CD4-positive, alpha-beta T cell (primary cell): ENCODE measurements at places on chromosomes 1 and 21. TPM values are rescaled to one million over a fixed set of nuclear protein-coding genes. Genes with fewer than 3 reads are reported as not detected.

- DNase-seq, result no peak
- H3K4me1 ChIP-seq, result no peaks in the 10 kb centered on the region
- no peaks in the 10 kb centered on the region for H3K36me3 ChIP-seq
- no peak overlapping the region for H3K4me3 ChIP-seq
- peaks cover 2% of the 10 kb centered on the region for H3K27me3 ChIP-seq
Observed at GRCh38 chr1:162303004-162303344, 73.7 kb downstream of the SPATA46 start.

- no peak for DNase-seq
- H3K4me3 ChIP-seq, result no peak overlapping the region
- H3K36me3 ChIP-seq, result no peaks in the 10 kb centered on the region
- H3K27ac ChIP-seq, result no peak overlapping the region
- no peaks in the 10 kb centered on the region for H3K4me1 ChIP-seq
Observed at GRCh38 chr1:187257476-187257875, 428.7 kb downstream of the PLA2G4A start.

GRCh38 chr21:42373196-42373907 is 7.0 kb upstream of the TFF1 start:
- H3K27me3 ChIP-seq, result no peaks in the 10 kb centered on the region
- H3K4me3 ChIP-seq, result no peak overlapping the region
- peaks cover 6% of the 10 kb centered on the region for H3K4me1 ChIP-seq
- H3K27ac ChIP-seq, result no peak overlapping the region
- no peak for DNase-seq

GRCh38 chr1:17148950-17149608 is 29.8 kb upstream of the PADI2 start:
- H3K27ac ChIP-seq, result no peak overlapping the region
- H3K36me3 ChIP-seq, result no peaks in the 10 kb centered on the region
- no peaks in the 10 kb centered on the region for H3K4me1 ChIP-seq
- H3K27me3 ChIP-seq, result peaks cover 19% of the 10 kb centered on the region

GRCh38 chr1:98102345-98103030 is 181.7 kb upstream of the DPYD start:
- H3K36me3 ChIP-seq, result no peaks in the 10 kb centered on the region
- no peaks in the 10 kb centered on the region for H3K27me3 ChIP-seq
- DNase-seq, result no peak

DNA sequence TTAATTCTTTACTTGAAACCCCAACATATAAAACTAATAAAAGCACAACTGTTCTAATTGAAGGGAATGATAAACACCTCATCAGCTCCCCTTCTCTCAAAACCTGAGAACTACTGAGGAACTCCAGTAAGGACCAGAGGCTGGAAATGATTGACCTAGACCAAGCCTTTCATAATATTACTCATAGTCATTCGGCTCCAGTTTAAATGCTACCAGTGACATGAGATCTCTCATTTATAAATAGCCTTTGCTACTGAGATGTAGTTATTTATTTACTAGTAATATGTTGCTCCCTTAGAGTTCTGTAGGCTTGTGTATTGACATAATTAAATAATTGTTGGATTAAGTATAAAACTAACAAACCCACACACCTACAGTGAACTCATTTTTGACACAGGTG is 209.8 kb upstream of the PRMT6 start:
- no peak for DNase-seq
- no peak overlapping the region for H3K27ac ChIP-seq
- no peaks in the 10 kb centered on the region for H3K36me3 ChIP-seq
- H3K27me3 ChIP-seq, result no peaks in the 10 kb centered on the region

GRCh38 chr1:51526248-51526647 is 7.2 kb upstream of the EPS15 start:
- no peaks in the 10 kb centered on the region for H3K4me1 ChIP-seq
- no peaks in the 10 kb centered on the region for H3K27me3 ChIP-seq
- H3K36me3 ChIP-seq, result no peaks in the 10 kb centered on the region
- H3K4me3 ChIP-seq, result no peak overlapping the region
- no peak for DNase-seq

GRCh38 chr1:53732409-53732808 is 6.6 kb downstream of the GLIS1 start:
- no peaks in the 10 kb centered on the region for H3K4me1 ChIP-seq
- H3K27me3 ChIP-seq, result peaks cover 12% of the 10 kb centered on the region
- DNase-seq, result no peak
- no peak overlapping the region for H3K4me3 ChIP-seq

DNA sequence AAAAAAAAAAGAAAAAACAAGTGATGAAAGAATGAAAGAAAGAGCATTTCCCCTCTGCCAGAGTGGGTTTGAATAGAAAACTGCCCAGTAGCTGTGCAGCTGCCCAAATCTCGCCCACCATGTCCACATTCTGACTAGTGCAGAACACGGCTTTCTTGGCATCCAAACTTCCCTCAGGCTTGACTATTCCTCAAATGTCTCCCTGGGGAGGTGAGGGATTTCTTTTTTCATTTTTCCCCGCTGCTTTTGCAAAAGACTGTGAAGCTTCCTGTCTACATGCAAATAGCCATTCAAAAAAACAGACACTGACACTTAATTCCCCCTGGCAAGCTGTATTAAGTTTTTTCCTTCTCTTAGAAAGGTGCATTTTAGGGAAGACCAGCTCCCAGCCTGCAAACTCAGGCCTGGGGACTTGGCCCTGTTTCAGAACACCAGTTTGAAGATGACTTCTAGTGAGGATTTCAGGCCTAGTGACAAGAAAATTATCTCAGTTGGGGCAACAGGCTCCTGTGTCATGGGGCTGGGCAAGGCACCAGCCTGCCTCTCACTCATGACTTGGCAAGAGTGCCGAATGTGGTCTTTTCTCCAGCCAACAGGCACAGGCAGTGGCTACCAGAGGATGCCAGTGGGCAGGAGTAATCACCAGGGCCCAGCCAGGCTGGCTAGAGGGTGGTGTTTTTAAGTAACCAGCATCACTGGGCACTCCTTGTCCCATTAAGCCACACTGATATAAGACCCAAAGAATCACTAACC is 178.1 kb upstream of the NFIA start:
- H3K27ac ChIP-seq, result no peak overlapping the region
- no peak for DNase-seq
- H3K27me3 ChIP-seq, result no peaks in the 10 kb centered on the region
- no peaks in the 10 kb centered on the region for H3K36me3 ChIP-seq

DNA sequence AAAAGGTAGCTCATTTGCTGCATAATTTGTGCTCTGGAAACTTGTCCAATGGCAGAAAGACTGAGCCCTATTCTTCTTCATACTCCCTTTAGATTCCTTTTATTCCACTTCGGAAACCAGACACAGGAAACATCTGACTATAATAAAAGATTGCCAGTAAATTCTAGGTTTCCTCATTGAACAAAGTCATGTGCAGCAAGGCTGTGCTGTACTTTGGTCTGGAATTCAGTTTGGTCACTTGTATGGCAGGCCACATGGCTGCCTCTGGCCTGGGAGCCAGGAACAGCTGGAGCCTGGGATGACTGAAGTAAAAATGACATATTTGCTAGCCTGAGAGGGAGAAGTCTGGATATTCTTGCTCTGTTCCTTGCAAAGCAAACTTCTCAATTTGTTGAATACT is 79.6 kb downstream of the ST3GAL3 start:
- H3K27me3 ChIP-seq, result no peaks in the 10 kb centered on the region
- no peak for DNase-seq
- no peak overlapping the region for H3K27ac ChIP-seq
- peaks cover 15% of the 10 kb centered on the region for H3K4me1 ChIP-seq
- H3K4me3 ChIP-seq, result no peak overlapping the region

- no peak overlapping the region for H3K4me3 ChIP-seq
- H3K27ac ChIP-seq, result no peak overlapping the region
- H3K27me3 ChIP-seq, result no peaks in the 10 kb centered on the region
- DNase-seq, result no peak
Observed at GRCh38 chr1:165898837-165899236, 71.4 kb downstream of the UCK2 start.

GRCh38 chr1:46656643-46657042 is 11.5 kb downstream of the ATPAF1 start:
- H3K4me1 ChIP-seq, result no peaks in the 10 kb centered on the region
- peaks cover 61% of the 10 kb centered on the region for H3K36me3 ChIP-seq
- no peak for DNase-seq
- H3K4me3 ChIP-seq, result no peak overlapping the region

GRCh38 chr1:159869607-159870006 is 7.2 kb upstream of the VSIG8 start:
- H3K27ac ChIP-seq, result no peak overlapping the region
- no peak for DNase-seq
- no peaks in the 10 kb centered on the region for H3K36me3 ChIP-seq
- H3K27me3 ChIP-seq, result no peaks in the 10 kb centered on the region
- H3K4me1 ChIP-seq, result peaks cover 6% of the 10 kb centered on the region

- H3K4me3 ChIP-seq, result no peak overlapping the region
- H3K27me3 ChIP-seq, result peaks cover 5% of the 10 kb centered on the region
- no peak overlapping the region for H3K27ac ChIP-seq
Observed at GRCh38 chr1:2999138-2999537, 22.1 kb upstream of the ACTRT2 start.

- H3K4me1 ChIP-seq, result no peaks in the 10 kb centered on the region
- no peak overlapping the region for H3K27ac ChIP-seq
- no peak overlapping the region for H3K4me3 ChIP-seq
- no peaks in the 10 kb centered on the region for H3K27me3 ChIP-seq
Observed at GRCh38 chr21:17679002-17679600, 66.4 kb upstream of the BTG3 start.

GRCh38 chr1:151009206-151009587 is 948 bp downstream of the PRUNE1 start:
- peak overlapping the region; percentile 82 for H3K4me3 ChIP-seq
- peaks cover 79% of the 10 kb centered on the region for H3K4me1 ChIP-seq
- no peak for DNase-seq
- H3K27me3 ChIP-seq, result no peaks in the 10 kb centered on the region
- H3K27ac ChIP-seq, result no peak overlapping the region
- peaks cover 16% of the 10 kb centered on the region for H3K36me3 ChIP-seq

- peaks cover 34% of the 10 kb centered on the region for H3K27me3 ChIP-seq
- H3K27ac ChIP-seq, result no peak overlapping the region
- peaks cover 11% of the 10 kb centered on the region for H3K4me1 ChIP-seq
- peak; percentile 39 for DNase-seq
- H3K4me3 ChIP-seq, result no peak overlapping the region
- H3K36me3 ChIP-seq, result no peaks in the 10 kb centered on the region
Observed at GRCh38 chr1:110554871-110555801, 36.2 kb upstream of the KCNA10 start.

- H3K36me3 ChIP-seq, result peaks cover 70% of the 10 kb centered on the region
- H3K4me1 ChIP-seq, result peaks cover 7% of the 10 kb centered on the region
- no peaks in the 10 kb centered on the region for H3K27me3 ChIP-seq
- no peak for DNase-seq
- no peak overlapping the region for H3K4me3 ChIP-seq
Observed at GRCh38 chr1:26844424-26845196, 18.1 kb downstream of the ZDHHC18 start.

GRCh38 chr1:224957696-224958095 is 28.2 kb downstream of the DNAH14 start:
- H3K4me3 ChIP-seq, result no peak overlapping the region
- no peaks in the 10 kb centered on the region for H3K27me3 ChIP-seq
- H3K4me1 ChIP-seq, result no peaks in the 10 kb centered on the region
- no peak for DNase-seq

GRCh38 chr1:233523047-233523446 is 90.9 kb upstream of the KCNK1 start:
- no peaks in the 10 kb centered on the region for H3K4me1 ChIP-seq
- no peak for DNase-seq
- H3K27ac ChIP-seq, result no peak overlapping the region
- H3K4me3 ChIP-seq, result no peak overlapping the region
- peaks cover 9% of the 10 kb centered on the region for H3K27me3 ChIP-seq

GRCh38 chr1:226960944-226961765 is 21.1 kb downstream of the COQ8A start:
- H3K36me3 ChIP-seq, result peaks cover 15% of the 10 kb centered on the region
- no peak overlapping the region for H3K4me3 ChIP-seq
- H3K27ac ChIP-seq, result no peak overlapping the region
- H3K27me3 ChIP-seq, result no peaks in the 10 kb centered on the region

GRCh38 chr1:36913484-36914060 is 120.7 kb downstream of the GRIK3 start:
- no peaks in the 10 kb centered on the region for H3K27me3 ChIP-seq
- no peak overlapping the region for H3K27ac ChIP-seq
- DNase-seq, result no peak
- no peak overlapping the region for H3K4me3 ChIP-seq
- no peaks in the 10 kb centered on the region for H3K4me1 ChIP-seq
- H3K36me3 ChIP-seq, result no peaks in the 10 kb centered on the region

GRCh38 chr1:3772027-3772714 is 378 bp upstream of the SMIM1 start:
- H3K4me3 ChIP-seq, result peak overlapping the region; percentile 55
- no peak overlapping the region for H3K27ac ChIP-seq
- peaks cover 33% of the 10 kb centered on the region for H3K4me1 ChIP-seq
- no peaks in the 10 kb centered on the region for H3K36me3 ChIP-seq

GRCh38 chr1:109791495-109792043 is 27.8 kb upstream of the EPS8L3 start:
- DNase-seq, result no peak
- H3K27me3 ChIP-seq, result no peaks in the 10 kb centered on the region
- no peaks in the 10 kb centered on the region for H3K36me3 ChIP-seq
- H3K4me3 ChIP-seq, result no peak overlapping the region
- H3K4me1 ChIP-seq, result peaks cover 78% of the 10 kb centered on the region

DNA sequence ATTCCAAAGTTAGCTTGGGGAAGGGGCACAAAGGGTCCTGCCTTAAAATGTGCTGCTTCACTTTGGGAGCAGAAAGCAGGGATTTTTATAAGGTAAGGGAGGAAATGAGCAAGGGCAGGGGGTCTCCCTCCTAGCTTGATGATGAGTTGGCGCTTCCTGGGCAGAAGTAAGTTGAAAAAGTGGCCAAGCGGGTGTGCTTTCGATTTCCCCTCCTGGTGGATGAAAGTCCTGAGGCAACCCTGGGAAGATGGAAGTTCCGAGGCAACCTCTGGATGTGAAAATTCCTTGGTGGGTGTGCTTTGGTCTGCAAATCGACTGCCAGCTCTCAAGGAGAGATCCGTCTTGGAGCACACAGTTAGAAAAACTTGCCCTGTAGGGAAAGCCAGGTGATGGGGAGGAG is 41.7 kb upstream of the CD2 start:
- H3K4me3 ChIP-seq, result no peak overlapping the region
- H3K27ac ChIP-seq, result no peak overlapping the region
- no peaks in the 10 kb centered on the region for H3K27me3 ChIP-seq
- H3K36me3 ChIP-seq, result no peaks in the 10 kb centered on the region
- DNase-seq, result no peak

The MAPKAPK2 gene
- 157 TPM for total RNA-seq

The PSRC1 gene
- 0.22 TPM for total RNA-seq

The ANKRD34A gene
- 0.42 TPM for total RNA-seq

The BLACAT1 gene
- not detected for total RNA-seq

The PCBP3 gene
- total RNA-seq, result 3.8 TPM

The CRYBG2 gene
- 1.4 TPM for total RNA-seq

The MPL gene
- total RNA-seq, result not detected

The OR2T29 gene
- not detected for total RNA-seq

The OR10K1 gene
- total RNA-seq, result not detected

The AMY1B gene
- total RNA-seq, result not detected
